ENCODE measurements at places on chromosomes 6 and 20.
A peak's percentile ranks its signal among the peaks of the same experiment; 100 is the strongest.

DNA sequence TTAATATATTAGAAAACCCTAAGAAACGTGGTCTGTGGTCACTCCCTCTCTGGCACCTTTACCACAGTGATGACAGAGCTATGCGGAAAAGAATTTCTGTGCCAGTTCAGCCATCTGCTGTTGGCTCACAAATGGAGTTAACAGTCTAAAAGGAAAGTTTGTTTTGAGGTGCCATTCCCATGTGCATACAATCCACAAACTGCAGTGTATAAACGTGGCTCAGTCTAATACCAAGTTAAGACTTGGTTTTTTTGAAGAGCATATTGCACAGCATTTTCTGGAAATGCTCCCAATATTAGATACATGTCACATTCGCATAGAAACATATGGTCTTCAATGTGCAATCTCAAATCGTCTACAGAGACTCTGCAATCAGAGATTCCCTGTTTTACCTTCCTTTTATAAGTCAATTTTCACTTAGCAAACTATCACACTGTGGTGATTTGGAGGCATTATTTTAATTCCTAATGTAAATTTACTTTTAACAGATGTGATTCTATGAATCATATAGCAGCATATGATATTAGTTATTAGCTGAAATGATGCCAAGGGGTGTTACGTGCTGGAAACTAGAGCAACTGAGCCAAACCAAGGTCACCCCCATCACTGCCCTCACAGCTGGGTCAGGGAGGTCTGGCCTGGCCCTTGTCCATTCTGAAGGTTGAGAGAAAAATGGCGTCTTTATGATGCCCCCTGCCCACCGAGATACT lies 383.5 kb downstream of the PRKN start:
- DNase-seq = peak; percentile 50

GRCh38 chr20:64168381-64169090 lies 4.3 kb downstream of the MYT1 start:
- peak; percentile 57 for DNase-seq

DNA sequence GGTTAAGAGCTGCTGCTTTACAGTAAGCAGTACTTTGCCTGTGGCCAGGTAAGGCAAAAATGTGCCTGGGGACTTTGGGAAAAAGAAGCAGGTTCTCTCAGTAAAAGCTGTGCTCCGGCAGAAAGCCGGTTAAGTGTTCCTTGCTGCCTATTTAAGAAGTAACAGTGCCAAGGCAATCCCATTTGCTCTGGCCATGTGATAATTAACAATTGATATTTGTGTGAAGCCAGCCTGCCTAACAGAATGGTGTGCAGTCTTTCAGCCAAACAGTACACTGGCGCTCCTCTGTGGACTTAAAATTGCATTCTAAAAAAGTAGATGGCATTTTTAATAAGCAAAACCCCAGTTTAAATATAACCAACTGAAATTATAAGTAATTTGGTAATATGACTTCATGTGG lies 430.3 kb downstream of the PLCB1 start:
- DNase-seq = no peak

DNA sequence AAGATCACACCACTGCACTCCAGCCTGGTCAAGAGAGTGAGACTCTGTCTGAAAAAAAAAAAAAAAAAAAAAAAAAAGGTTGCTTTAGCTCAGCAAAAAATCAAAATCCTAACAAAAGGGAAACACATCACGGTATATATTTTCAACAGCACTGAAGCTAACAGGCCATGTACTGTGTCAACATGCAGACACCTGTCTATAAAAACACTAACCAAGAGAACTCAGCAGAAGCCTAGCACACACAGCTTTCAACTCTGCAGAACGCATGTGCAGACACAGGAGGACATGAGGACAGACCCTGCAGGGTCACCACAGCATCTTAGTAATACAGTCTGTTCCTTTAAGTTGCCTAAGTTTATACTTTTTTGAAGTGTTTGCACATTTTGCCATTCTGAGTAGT lies 13.5 kb downstream of the NINL start:
- DNase-seq = no peak

GRCh38 chr6:137133122-137133521 lies 40.3 kb downstream of the IL22RA2 start:
- no peak for DNase-seq

DNA sequence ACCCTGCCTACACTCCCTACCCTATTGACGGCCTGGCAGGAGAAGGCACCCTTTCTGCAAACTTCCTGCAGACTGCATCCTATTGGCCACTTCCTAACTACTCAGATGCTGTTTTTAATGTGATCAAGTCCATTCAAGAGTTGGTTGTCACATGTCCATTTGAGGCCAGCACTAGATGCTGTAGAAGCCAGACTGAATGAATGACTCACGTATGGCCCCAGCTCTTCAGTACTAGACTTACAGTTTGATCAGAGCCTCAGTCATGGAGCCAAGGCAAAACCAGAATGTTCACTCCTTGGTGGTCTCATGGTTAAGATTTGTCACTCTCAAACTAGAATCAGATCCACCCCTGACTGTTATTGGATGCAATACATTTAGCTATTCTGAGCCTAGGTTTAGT lies 101.7 kb downstream of the OPRM1 start:
- no peak for DNase-seq

GRCh38 chr20:56376331-56376730 lies 15.7 kb downstream of the AURKA start:
- no peak for DNase-seq

GRCh38 chr20:38126932-38127621 lies 38.0 kb downstream of the TGM2 start:
- DNase-seq = peak; percentile 79

- no peak for DNase-seq
Observed at GRCh38 chr6:125194941-125195340, 41.4 kb downstream of the TPD52L1 start.

GRCh38 chr6:4577406-4577805 lies 198.8 kb upstream of the CDYL start:
- DNase-seq = no peak

DNA sequence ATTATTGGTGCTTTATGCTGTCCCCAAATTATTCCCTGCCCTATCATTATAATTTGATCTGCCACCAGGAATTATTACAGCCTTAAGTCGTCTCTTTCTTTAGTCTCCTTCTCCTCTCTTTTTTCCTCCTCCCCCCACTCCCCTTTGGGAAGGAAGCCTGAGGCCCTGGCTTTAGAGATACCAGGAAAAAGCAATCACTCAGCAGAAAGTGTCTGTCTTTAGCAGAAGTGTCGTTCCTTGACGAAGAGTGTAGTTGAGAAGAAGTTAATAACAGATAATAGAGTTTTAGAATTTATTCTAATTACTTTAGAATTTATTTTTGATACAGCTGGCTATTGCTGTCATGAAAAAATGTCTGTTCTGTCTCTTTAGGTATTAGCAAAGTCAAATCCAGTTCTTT lies 16.5 kb downstream of the LIN28B start:
- no peak for DNase-seq

- no peak for DNase-seq
Observed at GRCh38 chr6:26249707-26249956, 115.4 kb upstream of the BTN3A2 start.

DNA sequence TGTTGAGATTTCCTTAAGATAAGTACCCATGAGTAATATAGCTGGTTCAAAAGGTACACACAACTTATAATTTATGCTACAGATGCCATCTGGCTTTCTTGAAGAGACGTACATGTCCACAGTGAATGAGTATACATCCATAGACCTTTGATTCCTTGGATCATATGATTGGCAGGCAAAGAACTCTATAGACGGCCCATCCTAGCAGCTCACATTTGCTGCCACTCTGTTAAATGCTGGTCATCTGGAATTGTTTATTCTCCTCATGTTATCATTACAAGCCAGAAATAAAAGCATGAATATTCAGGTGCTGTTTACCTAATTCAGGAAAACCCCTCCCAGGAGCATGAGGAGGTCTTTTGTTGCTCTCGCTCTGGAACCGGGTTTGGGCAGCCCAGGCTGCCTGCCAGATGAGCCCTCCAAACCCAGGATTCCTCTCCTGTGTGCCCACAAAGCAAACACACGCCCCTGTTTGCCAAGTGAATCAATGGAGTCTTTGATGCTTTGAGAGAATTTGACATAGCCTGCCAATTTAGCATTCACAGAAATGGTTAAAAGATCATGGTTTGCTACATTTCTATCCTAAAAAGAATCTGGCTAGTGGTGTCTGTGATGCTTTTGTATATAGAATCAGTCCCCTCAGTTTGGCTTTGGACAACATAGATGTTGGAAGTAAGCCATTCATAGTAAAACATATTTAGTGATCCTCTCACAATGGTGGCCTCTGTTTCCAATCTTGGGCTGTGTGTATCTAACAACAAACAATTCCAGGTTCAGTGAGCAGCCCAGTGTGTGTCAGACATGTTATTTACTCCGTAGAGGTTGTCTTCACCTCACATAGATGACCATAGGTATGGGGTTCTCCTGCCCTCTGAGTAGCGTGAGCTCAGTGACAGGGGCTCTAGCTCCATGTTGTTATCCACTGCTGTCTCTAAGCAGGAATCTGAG lies 17.5 kb upstream of the PLCG1 start:
- no peak for DNase-seq

DNA sequence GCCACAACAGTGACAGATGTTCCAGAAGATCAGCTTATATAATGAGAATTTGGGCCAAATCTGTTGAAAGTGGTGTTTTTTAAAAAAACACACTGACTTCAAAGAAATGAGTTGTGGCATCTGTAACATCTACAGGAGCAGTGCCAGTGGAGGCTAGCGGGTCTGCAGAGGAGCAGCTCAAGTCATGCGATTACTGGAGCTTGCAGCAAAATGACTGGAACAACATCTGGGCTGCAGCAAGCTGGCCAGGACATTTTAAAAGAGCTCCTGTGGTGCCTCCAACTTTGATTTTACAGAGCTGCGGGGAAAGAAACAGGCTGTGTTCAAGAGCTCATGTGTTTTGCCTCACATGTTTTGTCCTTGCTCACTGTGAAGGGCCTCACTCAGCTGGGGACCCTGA lies 57.2 kb downstream of the TBX18 start:
- DNase-seq = no peak

GRCh38 chr6:154951345-154952200 lies 43.5 kb upstream of the TIAM2 start:
- DNase-seq = no peak

GRCh38 chr6:23533311-23533710 lies 592.7 kb upstream of the NRSN1 start:
- no peak for DNase-seq

DNA sequence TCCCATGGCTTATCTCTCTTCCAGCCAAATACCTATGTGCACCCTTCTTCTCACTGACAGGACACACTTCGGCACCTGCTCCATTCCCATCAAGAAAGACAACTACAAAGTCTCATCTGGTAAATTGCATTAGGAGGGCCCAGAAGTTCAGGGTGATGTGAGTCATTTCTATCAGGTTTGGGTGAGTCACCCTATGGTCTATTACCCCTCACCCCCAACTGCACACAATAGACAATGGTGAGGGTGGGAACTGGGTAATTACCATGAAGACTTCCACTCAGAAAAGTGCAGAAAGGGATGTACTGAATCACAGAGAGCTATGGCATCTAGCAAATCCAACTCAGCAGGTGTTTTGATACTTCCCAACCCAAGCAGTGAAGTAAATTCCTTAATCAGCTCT lies 54.8 kb downstream of the OPN5 start:
- DNase-seq = no peak

DNA sequence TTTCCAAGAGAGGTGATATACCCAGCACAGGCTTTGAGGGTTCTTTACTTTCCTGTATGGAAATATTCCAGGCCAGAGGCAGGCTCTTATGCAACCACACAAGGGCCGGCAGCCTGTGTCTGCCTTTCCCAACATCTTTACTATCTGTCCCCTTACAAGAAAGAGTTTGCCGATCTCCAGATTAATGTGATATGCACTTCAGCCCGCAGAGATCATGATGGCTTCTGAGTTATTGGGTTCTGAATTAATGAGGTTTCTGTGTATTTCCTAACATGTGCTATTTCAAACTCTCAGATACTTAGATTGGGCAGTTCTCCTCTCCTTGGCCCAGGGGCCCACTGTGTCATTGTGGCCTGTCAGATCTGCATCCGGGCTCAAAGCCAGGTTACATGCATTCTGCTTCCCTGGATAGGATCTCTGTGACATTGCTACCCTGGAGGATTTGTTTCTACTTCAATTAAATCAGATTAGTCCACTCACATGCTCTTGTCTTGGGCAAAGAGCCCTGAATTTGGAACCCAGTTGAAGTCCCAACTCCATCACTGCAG lies 56.6 kb downstream of the TGM2 start:
- DNase-seq = no peak

DNA sequence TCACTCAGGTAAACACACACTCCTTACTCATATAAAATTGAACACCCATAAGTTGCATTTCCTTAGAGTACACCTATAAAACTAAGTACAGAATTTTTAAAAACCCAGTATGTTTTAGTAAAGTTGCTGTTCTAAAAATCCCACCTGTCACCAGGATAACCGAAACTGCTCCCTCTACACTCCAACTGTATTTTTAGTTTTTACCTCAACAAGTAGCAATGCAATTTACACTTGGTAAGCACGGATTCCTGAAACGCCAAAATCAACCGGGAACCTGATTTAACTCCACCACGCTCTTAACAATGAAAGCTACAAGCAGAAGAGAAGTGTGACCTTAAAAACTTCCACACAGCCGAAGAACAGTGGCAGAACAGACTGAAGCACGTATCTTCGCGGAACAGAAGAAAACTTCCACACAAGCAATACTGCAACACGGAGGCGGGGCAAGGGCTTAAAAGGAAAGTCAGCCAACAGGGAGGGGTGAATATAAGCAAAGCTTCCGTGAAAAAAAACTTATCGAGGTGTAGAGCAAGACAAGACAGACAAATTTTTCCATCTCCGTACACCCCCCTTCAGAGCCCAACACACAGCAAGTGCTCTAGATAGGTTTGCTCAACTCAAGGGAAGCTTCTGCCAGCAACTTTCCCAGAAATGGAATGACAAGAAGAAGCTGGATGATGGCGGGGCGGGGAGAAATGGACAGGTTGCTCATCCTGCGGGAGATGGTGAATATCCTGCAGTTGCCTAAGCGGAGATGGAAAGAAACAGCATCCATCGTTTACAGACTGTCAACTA lies 1.4 kb downstream of the STAU1 start:
- DNase-seq = no peak

GRCh38 chr6:7568021-7568420 lies 22.0 kb upstream of the SNRNP48 start:
- no peak for DNase-seq

- no peak for DNase-seq
Observed at GRCh38 chr6:148155293-148155692, 187.3 kb upstream of the SASH1 start.

GRCh38 chr6:22334778-22335177 lies 37.9 kb upstream of the PRL start:
- no peak for DNase-seq

DNA sequence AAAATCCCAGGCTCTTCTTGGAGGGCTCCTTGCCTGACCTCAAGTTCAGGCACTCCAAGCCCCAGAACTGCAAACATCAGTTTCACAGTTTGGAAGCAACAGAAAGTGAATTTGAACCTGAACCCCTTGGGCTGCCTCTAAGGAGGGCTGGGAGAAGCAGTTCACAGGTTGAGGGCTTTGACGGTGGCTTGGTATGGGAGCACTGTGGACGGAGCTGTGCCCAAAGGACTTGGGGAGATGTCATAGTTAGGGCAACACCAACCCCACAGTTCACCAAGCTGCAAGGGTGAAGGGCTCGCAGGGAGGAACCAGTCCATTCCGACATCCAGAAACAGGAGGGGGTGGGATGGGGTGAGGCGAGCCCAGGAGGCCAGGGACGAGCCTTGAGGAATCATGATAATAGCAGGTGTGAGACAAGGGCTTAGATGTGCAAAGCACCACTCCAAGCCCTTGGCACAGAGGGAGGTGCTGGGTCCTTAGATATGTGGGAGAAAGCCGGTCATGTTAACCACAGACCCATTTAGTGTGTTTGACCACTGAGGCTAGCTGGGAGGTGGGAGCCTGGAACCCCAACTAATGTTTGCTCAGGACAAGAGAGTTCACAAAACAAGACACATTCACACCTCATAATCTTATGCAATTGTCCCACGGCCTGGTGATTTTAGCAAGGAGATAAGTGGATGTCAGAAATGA lies 4.3 kb downstream of the CEBPB start:
- DNase-seq = no peak
